Lung (tissue), 17 donors: ENCODE measurements at places on chromosomes 12 and 14.

GRCh38 chr14:33647385-33647786, 303.5 kb downstream of the EGLN3 start:
- H3K4me1 ChIP-seq, result no peaks in the 10 kb centered on the region
- H3K27ac ChIP-seq, result no peak overlapping the region
- DNase-seq, result no peak
- H3K36me3 ChIP-seq, result no peaks in the 10 kb centered on the region
- no peak overlapping the region for H3K4me3 ChIP-seq
- peaks cover 2% of the 10 kb centered on the region for H3K27me3 ChIP-seq

DNA sequence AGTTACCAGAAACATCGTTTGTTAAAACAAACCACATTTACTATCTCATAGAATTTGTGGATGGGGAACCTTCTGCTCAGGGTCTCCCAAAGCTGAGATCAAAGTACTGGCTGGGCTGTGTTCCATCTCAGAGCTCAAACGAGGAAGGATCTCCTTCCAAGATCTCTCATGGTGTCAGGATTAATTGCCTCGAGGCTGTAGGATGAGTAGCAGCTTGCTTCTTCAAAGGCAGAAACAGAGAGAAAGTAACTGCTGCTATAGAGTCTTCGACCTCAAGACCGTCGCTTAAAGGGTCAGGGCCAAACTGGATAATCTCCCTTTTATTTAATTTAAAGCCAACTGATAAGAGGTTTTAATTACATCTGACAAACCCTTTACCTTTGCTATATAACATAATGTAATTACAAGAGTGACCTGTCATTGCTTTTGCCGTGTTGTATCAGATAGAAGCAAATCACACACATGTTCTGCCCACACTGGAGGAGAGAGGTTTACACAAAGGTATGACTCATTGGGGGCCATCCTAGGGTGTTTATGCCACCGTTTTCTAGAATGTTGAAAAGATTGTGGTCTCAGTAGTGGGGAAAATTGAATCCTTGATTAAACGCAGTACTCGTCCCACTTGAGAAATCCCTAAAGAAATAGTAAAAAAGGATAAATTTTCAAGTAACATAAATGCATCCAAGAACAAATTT, 868.8 kb upstream of the TMEM132C start:
- no peak overlapping the region for H3K27ac ChIP-seq
- H3K27me3 ChIP-seq, result no peaks in the 10 kb centered on the region
- no peaks in the 10 kb centered on the region for H3K36me3 ChIP-seq
- DNase-seq, result no peak
- no peak overlapping the region for H3K4me3 ChIP-seq

DNA sequence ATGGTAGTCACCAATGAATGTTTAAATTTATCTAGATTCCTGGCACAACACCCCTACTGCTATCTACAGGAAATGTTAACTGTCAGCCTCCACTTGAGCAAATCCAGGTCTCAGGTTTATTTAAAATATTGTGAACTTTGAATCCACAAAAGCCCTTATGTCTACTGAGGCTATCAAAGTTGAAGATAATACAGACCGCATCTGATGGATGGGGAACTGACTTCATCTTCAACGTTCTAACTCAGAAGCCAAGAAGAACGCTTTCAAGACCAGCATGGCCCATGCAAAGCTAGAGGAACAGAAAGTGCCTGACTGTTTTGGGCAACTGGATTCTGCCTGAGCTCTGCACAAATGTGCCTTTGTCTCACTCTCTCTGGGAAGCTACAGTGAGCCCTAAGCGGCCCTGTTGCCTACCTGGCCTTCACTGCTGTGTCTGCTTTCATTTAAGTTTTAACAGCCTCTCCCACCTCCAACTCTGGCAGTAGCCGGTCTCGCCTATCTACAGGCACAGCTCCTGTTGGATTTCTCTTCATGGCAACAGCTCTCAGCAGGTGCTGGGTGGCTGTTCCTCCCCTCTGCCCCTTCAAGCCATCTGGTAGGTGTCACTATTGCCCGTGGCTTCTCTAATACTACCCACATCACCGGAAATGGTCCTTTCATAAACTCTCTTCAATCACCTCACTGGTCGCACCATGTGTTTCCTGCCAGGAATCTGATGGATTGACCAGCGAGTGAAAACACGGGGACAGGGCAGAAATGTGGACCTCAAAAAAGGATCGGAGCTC, 112.1 kb upstream of the OVCH1 start:
- no peak overlapping the region for H3K27ac ChIP-seq
- DNase-seq, result no peak
- H3K4me3 ChIP-seq, result no peak overlapping the region
- no peaks in the 10 kb centered on the region for H3K36me3 ChIP-seq
- H3K4me1 ChIP-seq, result peaks cover 6% of the 10 kb centered on the region

- H3K4me3 ChIP-seq, result peak overlapping the region; percentile 87
- peaks cover 18% of the 10 kb centered on the region for H3K36me3 ChIP-seq
- no peak for DNase-seq
These were observed 877 bp downstream of the BAG5 start for GRCh38 chr14:103561381-103562178.
